ENCODE measurements at places on chromosomes 12 and 14. TPM values are rescaled to one million over a fixed set of nuclear protein-coding genes. Genes with fewer than 3 reads are reported as not detected.

DNA sequence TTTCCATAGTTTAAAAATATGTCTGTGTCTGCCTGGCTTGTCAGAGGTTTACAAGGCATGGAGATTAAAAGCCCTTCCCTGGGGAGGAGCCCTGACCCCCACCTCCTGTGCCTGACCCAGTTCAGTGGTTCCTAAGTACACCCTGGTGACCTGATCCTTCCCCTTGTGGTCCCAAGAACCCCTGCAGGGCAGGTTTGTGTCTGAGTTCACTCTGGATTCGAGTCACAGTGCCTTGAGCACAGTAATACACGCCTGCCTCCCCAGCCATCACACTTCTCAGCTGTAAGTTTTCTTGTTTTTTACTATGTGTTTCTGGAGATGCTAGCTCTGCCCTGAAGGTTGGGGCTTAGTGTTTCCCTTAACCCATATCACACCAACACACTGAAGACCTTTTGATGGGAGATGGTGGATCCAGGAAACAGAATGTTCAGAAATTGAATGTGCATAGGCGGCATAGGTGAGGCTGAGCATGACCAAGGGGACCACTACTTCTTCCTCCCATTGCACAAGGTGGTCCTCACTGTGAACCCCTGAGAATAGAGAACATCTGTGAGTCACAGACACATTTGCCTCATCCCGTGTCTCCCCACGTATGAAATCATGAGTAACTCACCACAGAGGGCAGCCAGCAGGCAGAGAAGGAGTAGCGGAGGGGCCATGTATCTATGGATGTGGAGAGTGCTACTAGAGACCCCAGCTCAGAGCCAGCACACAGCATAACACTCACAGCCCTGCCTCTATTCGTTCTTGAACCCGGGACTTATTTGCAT lies 962.9 kb downstream of the TMEM121 start:
- DNase-seq = peak; percentile 20

GRCh38 chr12:106179086-106179485 lies 40.3 kb upstream of the NUAK1 start:
- no peak for DNase-seq

DNA sequence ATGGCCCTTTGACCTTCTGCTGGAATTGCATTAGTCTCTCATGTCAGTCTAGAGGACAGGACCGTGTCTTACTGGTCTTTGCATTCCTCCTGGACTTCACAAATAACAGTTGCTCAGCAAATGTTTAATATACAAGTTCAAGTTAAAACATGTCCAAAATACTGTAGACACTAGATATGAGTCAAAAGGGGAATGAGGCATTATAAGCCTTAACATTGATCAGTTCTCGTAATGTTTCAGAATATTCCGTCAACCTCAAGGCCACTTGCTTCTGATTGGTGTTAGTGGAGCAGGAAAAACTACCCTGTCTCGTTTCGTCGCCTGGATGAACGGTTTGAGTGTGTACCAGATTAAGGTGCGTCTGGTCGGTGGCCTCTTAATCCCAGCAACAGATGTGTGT lies 59.9 kb downstream of the HSP90AA1 start:
- DNase-seq = no peak

DNA sequence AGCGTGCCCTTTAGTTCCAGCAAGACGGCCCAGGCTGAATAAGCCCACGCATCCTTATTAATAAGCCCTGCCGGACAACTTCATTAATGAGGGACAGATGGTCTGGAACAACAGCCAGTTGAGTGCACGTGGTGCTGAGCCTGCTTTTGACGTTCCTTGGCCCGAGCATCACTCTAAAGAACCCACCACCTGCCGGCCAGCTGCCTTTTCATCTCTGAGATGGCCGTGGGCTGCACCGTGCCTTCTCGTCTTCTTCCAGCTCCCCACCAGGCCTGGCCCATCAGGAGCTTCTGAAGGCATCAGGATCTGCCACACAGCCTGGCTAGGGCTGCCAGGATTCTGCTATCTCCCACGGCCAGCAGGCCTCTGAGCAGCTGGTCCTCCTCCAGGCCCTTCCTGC lies 80.0 kb downstream of the AACS start:
- no peak for DNase-seq

- no peak for DNase-seq
Measured at GRCh38 chr12:10361622-10362021, 28.2 kb downstream of the KLRK1 start.

GRCh38 chr14:88554457-88555286 lies at the start of gene PTPN21:
Gene PTPN21, minus strand, starts transcription at chr14:88555007. Its CDS starts 4,590 bp downstream, at chr14:88550417.
- DNase-seq = no peak

DNA sequence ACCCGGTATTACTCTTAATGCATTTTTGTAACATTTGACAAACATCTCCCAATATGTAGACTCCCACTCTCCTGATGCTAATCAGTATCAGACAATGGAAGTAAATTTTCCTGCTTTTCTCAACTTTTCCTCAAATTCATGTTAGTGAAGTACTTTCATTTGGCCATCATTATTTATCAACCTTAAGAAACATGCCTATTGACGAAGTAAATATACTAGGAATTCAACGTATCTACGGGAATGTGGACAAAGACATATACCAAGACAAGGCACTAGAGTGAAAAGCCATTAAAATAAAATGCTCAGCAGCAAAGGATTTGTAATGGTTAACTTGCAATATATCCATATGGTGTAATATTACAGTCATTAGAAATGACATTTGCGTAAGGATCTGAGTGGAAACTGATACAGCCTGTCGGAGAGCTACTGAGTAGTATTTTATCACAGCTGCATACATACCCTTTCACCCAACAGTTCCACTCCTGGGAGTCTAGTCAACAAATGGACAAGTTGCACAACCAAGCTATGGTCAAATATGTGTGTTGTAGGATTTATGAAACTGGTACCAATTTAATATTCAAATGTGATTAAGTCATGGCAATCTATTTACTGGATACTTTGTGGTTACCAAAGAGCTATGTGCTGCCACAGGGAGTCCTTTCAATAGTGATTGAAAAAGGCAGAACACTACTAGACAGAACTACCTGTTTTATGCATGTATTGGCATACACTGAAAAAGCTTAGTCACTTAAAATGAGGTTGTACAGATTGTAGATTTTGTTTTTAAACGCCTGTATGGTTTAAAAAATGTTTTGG lies 26.5 kb downstream of the NUDT4 start:
- DNase-seq = no peak

- DNase-seq = peak; percentile 30
Measured at GRCh38 chr14:50560931-50561285, 963 bp downstream of the ATL1 start.

GRCh38 chr12:49969651-49970429 lies 2.9 kb upstream of the AQP6 start:
- no peak for DNase-seq

DNA sequence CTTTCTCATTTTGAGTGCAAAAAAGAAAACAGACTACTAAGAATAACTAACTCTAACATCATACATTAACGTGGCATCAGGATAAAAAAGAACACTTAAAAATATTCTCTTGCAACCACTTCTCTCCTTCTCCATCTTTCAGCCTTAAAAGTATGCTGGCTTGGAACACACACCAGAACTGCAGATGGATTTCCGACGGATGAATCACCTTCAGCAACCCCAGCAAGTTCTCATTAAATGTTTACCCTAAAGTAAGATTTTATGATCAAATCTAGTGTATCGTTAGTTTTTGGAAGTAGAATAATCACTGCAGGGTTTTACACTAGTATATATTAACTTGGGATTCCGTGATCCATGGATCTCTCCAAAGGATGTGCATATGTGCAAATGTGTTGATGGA lies 1.2 kb downstream of the NEK9 start:
- DNase-seq = no peak

Gene STYK1
- total RNA-seq = not detected

Gene KLRF1
- not detected for total RNA-seq

Gene NFE2
- not detected for total RNA-seq

Gene CIDEB
- 18.1 TPM for total RNA-seq

Gene GPR132
- 24.6 TPM for total RNA-seq

Gene TOX4
- total RNA-seq = 86.6 TPM
